ENCODE measurements at places on chromosomes 1 and 21.

- no peak for DNase-seq
Measured at GRCh38 chr1:3718764-3719163, 33.5 kb upstream of the CCDC27 start.

DNA sequence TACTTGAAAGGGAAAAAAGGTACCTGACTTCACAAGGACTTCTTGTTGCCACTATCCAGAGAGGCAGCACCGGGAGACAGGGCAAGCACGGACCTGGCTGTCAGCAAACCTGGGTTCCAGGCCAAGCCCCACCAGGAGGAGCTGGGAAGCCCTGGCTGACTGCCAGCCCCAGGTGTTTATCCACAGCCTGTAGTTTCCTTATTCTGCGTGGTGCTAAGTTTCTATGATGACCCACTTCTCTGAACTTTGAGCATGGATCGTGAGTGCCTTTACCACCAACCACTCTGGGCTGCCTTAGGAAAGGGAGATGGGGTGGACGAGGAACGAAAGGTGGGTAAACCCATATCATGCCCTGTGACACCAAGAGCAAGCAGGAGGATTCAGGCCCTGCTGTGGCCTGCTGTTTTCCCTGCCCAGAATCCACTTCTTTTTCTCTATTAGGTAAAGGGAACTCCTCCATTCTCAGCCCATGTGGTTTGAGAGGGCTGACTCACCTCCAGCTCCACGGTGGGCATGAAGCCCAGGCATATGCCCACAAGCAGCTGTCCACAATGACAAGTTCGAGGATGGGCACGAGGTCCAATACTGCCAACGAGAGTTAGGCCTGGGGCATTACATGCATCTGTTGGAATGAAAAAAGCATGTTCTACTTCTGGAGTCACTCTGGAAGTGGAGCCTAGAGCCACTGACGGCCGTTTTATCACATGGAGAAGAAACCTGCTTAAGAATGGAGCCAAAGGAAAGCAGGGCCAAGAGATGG is 20.3 kb downstream of the TSPAN2 start:
- DNase-seq = no peak

GRCh38 chr21:34091607-34092006 is 18.2 kb downstream of the MRPS6 start:
- DNase-seq = no peak

- no peak for DNase-seq
Measured at GRCh38 chr1:222772996-222773379, 36.0 kb downstream of the FAM177B start.

- DNase-seq = no peak
Measured at GRCh38 chr1:226496453-226497015, 52.0 kb upstream of the STUM start.

GRCh38 chr21:46666941-46667740 is 31.7 kb downstream of the PRMT2 start:
- DNase-seq = no peak

DNA sequence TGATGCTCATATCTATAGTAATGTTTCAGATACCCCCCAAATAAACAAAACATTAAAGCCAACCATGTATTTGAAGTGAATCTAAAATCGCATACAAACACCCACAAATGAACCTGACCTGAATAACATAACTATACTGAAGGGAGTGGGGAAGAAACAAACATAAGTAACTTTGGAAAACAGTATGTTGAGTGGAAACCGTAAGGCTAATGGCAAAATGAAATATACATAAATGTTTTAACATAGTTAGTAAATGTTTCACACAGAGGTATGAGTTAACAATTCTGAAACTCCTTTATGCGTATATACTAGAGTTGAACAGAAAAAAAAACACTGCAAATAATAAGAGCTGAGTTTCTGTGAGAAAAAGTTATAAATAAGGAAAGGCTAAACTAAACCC is 125.6 kb downstream of the ACBD6 start:
- DNase-seq = no peak

GRCh38 chr1:153251988-153252387 is 7.5 kb upstream of the LORICRIN start:
- DNase-seq = no peak

DNA sequence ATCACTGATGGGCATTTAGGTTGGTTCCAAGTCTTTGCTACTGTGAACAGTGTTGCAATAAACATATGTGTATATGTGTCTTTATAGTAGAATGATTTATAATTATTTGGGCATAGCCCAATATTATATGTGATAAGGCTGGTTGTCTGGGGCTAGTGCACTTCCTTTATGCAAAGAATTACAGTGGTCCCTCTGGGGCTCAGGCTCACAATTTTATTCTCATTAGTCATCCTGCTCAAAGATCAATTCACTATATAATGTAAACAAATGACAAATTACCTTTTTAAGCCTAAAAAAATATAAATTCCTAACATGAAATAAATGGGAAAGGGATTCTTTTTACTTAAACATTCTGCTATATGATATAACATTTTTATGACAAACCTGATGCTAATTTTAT is 5.0 kb downstream of the PLPPR4 start:
- no peak for DNase-seq

GRCh38 chr1:19835578-19835977 is 20.5 kb upstream of the RNF186 start:
- no peak for DNase-seq

DNA sequence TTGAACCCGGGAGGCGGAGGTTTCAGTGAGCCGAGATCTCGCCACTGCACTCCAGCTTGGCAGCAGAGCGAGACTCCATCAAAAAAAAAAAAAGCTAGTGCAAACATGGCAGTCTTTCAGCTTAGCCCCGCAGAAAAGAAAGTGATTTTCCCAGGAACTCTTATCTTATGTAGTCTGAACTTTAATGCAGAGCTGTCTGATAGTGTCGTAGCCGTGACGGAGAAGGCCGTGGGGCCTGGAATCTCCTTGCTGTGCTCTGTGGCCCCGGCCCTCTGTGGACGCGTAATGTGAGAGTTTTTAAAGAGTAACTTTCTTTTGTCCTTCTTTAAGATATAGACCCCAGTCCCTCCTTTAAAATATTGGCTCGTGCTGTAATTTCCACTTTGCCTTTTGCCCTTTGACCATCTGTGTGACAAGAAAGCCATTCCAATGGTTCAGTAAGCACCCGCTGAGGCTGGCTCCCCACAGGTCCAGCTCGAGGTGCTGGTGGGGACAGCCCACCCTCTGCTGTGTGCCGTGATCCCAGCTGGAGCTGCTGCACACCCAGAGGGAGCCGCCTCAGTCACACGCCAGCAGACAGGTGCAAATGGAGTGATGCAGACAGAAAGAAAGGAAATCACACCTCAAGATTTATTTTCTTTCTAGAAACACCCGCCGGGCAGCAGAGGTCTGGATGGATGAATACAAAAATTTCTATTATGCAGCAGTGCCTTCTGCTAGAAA is 164.0 kb downstream of the PGBD5 start:
- DNase-seq = no peak

GRCh38 chr1:41672173-41672572 is 187.7 kb upstream of the EDN2 start:
- no peak for DNase-seq

Measured in stimulated activated CD8-positive, alpha-beta memory T cell treated with anti-CD3 and anti-CD28 coated beads, Interleukin-2, amount 100 ng/mL, for 48 hours (primary cell).